ENCODE measurements at places on chromosomes 6 and 20.

DNA sequence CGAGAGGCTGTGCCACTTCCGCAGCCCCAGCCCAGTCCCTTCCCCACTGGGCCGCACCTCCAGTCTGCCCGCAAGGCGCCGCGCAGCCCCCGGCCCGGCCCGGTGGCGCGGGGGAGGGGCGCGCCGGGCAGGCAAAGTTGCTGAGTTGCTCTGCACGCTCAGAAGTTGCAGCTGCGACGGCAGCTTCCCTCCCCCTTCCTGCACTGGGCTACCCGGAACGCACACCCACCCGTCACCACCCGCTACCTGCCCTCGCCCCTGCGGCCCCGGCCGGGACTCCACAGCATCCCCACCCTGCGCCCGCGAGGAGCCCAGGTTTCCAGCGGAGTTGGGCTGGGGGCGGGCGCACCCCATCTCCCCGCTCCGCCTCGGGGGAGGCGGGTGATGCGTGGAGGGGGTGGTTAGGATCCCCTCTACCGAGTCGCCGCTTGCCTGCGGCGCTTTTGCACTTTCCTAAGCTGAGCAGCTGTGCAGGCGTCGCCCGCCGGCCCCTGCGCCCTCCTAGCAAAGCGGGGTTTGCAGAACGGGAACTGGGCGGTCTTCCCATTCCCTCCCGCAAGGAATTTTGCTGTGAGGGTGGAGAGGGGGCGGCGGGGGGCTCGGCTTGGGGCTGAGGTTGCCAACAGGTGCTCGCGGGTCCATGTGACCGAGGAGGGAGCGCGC, 55.9 kb upstream of the RREB1 start:
- peak; percentile 49 for DNase-seq

GRCh38 chr6:126574301-126574700, 234.4 kb downstream of the CENPW start:
- DNase-seq: no peak

DNA sequence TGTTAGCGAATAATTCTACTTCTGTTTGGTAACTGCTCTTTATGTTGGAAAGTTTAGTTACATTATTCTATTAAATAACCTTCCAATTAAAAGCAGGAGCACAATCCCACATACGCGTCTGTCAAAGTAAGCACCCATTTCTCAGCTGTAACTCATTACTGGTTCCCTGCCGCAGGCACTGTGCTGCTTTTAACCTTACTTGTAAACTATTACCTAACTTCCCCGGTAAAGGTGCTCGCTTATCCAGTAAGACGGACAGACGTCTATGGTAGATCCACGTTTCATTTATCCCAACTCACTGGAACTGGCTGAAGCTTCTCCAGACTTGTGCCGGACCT, 529 bp upstream of the ENPP4 start:
- DNase-seq: peak; percentile 6

GRCh38 chr6:47057830-47058540, 15.9 kb upstream of the ADGRF1 start:
- DNase-seq: no peak

GRCh38 chr6:159311618-159312017, 142.4 kb downstream of the FNDC1 start:
- DNase-seq: no peak

- no peak for DNase-seq
These were observed 121.0 kb upstream of the GJE1 start for GRCh38 chr6:142011775-142012174.

DNA sequence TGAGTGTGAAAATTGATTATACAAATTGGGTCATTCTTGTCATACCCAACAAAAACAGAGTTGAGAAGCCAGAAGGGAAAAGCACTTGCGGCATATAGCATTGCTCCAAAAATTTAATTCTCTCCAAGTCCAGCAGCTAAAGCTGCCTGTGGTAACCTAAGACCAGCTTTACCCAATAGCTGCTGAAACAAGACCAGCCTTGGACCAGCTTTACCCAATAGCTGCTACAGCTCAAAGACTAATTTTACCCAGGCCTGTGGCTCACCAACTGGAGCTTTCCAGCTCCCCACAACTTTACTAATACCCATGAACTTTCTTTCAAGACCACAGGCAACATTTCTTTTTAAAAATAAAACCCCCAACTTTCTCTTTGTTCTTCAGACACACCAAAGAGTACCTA, 32.8 kb upstream of the ZNF133 start:
- no peak for DNase-seq

- DNase-seq: no peak
These were observed 115.7 kb downstream of the B3GAT2 start for GRCh38 chr6:70841112-70841511.

GRCh38 chr6:147741389-147741788, 232.9 kb downstream of the SAMD5 start:
- DNase-seq: no peak

DNA sequence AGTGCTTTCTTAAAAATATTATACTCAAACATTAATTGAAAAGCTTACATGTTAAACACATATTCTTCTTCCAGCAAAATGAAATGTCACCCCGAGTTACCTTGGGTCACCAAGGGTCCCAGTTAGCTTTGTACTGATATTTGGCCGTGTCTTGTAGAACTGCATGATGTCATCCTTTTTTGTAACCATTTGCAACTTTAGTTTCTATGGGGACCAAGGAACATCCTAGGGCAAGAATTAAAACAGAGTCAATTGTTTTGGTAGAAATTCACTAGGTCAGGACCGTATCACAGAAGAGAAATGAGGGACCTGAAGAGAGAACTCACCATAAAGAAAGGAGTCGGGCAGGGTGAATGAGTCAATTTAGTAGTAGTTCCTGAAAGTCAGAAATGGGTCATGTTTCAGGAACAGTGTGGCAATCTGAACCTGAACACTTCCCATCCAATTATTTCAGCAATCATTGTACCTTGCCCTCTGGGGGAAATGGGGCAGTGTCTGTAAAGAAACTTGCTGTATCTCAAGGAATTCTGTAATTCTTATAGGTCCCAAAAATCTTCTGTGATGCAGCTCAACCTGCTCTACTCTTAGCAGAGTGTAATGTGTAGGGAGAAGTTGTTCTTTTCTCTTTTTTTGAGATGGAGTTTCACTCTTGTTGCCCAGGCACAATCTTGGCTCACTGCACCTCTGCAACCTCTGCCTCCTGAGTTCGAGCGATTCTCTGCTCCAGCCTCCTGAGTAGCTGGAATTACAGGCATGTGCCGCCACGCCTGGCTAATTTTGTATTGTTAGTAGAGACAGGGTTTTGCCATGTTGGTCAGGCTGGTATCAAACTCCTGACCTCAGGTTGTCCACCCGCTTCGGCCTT, 5.3 kb upstream of the AKAP7 start:
- DNase-seq: no peak

DNA sequence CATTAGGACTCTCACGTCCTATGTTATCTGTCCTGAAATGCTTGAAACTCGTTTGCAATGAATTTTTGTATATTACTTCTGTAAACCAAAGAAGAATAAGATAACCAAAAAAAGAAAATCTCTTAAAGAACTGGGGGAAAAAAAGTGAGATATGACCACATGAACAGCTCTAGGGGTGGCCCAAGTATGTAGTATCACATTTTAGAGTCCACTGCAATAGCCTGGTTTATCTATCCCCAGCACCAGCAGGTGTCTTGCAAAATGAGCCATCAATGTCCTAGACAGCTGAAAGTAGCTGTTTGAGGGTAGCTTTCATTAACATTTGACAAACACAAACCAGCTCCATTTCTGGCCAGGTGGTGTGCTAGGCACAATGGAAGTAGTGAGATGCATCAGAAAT, 102.8 kb downstream of the PXDC1 start:
- DNase-seq: no peak

DNA sequence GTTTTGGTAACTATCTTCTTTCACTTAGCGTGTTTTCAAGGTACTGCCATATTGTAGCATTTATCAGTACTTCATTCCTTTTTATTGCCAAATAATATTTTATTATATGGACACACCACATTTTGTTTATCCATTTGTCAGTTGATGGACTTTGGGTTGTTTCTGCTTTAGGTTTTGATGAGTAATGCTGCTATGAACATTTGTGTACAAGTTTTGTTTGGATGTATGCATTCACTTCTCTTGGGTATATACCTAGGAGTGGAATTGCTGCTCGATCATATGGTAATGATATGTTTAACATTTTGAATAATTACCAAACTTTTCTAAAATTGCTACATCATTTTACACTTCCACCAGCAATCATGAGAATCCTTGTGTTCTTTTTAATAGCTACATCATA, 6.4 kb upstream of the SLC22A7 start:
- no peak for DNase-seq

DNA sequence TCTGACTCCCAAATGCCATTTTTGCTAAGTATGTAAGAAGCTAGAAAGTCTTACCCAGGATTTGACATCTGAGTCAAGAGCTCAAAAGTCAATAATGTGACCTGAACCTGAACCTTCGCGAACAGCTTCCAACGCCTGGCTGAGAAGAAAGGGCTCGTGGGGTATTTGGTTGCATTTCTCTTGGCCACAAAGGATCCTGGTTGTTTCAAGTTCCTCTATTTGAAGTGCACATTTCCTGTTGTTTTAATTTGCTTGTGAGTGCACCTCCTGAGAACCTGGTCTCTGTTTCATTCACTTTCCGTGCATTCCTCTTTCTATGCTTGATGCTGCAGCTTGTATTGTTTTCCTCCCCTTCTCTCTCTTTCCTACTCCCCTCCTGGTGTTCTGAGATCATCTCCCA, 212.5 kb downstream of the FOXA2 start:
- DNase-seq: no peak

DNA sequence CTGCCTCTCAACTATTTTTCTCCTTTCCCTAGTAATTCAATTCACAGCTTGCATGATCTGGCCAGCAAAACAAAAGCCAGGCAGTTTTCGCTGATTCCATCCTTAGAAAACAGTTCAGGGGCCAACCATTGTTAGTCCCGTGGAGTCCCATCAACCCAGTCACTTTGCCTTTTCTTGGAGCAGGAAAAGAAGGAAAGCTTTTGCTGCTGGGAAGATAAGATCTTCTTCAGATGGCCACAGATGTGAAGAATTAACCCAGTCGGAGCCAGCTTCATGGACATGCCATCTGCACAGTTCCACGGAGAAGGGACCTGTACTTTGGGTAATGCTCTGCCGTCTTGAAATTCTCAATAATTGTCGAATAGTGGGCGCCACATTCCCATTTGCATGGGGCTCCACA, 76.9 kb upstream of the TSHZ2 start:
- DNase-seq: no peak

DNA sequence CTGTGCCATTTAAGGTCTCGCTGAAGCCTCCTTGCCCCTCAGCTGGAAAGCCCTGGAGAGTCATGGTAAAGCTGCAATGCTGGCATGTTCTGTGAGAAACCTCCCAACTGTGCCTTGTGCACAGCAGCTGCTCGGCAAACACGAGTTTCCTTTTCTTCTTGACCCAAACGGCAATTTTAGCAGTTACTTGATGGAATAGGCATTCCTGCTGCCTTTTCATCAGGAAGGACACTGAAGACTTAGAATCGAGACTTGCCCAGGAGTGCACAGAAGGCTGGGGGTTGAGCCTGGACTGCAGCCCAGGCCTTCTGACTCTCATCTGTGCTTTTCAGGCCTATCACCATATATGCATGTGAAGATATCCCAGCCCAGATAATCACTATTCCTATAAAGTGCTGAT, 28.7 kb upstream of the CLDN20 start:
- no peak for DNase-seq

DNA sequence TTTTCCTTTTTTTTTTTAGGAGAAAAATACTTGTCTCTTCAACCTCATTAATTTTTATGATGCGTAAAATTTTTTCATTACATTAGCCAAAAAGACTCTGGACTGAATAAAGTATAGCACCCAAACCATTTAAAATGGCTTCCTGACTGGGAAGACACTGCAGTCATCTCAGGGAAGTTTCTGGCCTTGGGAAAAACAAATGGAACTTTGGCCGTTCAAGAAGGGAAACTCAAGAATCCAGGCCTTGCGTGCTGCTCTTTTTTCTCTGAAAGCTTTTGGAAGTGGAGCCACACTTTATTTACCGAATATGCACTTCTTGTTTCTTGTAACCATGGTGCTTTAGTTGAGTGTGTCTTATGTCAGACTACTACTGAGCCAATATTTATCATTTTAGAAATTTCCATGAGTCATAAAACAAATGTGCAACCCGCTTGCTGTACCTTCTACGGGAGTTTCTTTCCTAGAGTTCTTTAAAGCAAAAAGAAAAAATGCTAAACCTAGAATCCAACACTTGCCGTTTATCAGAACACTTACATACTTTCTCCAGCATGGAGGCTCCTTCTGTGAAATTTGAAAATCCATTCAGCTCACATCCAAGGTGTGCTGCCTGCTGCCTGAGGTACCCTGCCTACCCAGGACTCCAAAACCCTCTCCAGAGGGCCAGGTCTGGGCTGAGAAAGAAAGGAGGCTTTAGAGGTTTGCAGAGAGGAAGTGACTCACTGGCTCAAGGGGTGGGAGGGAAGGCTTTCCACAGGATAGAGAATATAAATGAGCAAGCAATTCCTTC, 11.5 kb upstream of the DSTN start:
- no peak for DNase-seq

GRCh38 chr6:108027594-108027993, 46.9 kb downstream of the OSTM1 start:
- peak; percentile 8 for DNase-seq

DNA sequence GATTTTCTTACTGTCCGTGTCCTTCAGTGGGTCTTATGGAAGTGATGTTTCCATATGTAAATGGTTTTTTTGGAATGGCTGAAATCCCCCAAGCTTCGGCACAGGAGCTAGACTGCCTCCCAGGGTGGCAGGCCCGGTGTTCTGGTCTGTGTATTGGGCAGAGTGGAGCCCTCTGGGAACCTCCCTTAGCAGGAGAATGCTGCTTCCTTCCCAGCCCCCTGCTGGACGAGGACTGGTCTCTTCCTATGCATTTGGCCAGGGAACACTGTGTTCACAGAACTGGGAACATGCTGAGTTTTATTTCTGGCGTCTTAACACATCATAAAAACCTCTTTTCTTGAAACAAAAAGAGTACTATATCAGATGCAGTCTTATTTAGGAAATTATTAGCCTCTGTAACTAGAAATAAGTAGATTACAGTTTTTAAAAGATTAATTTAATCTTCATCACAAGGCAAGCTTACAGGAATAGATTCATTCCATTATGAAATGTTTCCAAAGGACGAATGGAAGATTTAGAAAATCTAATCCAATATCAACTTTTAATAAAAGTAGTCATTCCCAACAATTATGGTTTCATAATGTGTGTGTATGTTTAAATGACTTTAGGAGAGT, 56.6 kb downstream of the SYTL3 start:
- no peak for DNase-seq

- DNase-seq: no peak
These were observed 167.2 kb upstream of the MANEA start for GRCh38 chr6:95410168-95410567.

- DNase-seq: peak; percentile 69
These were observed 77.2 kb downstream of the BACH2 start for GRCh38 chr6:90219209-90219985.

DNA sequence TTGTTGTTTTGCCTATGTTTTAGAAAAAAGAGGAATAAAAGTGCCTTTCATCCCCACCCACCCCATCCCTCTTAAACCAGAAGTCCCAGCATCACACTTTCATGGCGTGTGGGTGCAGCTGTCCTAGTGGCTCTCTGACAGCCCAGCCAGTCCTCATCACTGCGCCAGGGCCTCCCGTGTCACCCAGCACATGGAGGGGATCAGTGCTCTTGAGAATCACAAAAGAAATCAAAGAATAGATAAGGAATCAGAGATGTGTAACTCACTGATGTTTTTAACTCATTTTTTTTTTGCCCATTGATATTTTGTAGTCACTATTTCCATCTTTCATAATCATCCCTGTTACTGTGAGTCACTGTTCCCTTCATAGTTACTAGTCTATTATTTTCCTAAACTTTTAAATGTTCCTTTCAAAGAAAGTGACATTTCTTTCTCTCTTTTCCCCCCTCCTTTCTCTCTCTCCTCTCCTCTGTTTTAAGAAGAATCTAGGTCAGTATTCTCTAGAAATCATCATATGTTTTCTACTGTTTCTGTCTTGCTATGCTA, 78.6 kb downstream of the AIG1 start:
- no peak for DNase-seq
